ENCODE measurements at places on chromosomes 11 and 22.

GRCh38 chr11:25838918-25839625 is 492.9 kb upstream of the ANO3 start:
- no peak for DNase-seq

GRCh38 chr22:23036684-23037428 is 33.5 kb upstream of the GNAZ start:
- DNase-seq: no peak

GRCh38 chr22:46025973-46026898 is 49.3 kb upstream of the WNT7B start:
- no peak for DNase-seq

- no peak for DNase-seq
Observed at GRCh38 chr11:18939314-18939713, at the start of gene MRGPRX1. Gene MRGPRX1 (minus strand): TSS chr11:18939414. CDS start chr11:18934784, 4,630 bp downstream.

- DNase-seq: no peak
Observed at GRCh38 chr11:27291954-27292636, 70.9 kb downstream of the CCDC34 start.

DNA sequence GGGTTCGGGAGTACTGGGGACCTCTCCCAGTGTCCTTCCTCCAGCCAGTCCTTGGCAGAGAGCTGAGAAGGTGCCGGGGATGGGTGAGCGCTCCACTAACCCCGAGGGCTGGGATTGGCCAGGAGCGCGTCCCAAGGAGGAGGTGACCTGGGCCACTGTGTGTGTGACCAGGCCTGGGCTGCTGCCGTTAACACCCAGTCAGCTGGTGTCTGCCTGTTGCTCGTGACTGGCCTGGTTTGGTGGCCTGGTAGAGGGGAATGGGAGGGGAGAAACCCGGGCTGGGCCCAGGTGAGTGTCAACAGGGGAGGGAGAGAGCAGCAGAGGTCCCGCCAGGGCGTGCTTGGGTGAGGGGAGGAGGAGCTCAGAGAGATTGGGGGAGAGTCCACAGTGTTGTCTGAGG is 29.9 kb upstream of the GRAMD4 start:
- no peak for DNase-seq

DNA sequence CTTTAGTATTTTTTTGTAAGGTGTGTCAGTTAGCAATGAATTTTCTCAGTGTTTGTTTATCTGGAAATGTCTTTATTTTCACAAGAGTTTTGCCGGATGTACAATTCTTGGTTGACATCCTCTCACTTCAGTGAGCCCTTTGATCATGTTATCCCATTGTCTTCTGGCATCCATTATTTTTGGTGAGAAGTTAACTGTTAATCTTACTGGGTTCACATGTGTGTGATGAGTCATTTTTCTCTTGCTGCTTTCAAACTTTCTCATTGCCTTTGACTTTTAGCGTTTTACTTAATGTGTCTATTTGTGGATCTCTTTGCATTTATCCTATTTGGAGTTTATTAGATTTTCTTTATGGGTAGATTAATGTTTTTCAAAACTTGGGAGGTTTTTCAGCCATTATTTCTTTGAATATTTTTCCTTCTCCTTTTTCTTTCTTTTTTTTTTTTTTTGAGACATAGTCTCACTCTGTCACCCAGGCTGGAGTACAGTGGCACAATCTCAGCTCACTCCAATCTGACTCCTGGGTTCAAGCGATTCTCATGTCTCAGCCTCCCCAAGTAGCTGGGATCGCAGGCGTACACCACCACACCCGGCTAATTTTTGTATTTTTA is 100.5 kb upstream of the RRM1 start:
- no peak for DNase-seq

GRCh38 chr11:44351898-44352498 is 42.1 kb upstream of the ALX4 start:
- DNase-seq: no peak

GRCh38 chr11:99893811-99894210 is 793.3 kb upstream of the ARHGAP42 start:
- DNase-seq: no peak

Measured in activated naive CD4-positive, alpha-beta T cell (primary cell).